Activated T-helper 2 cell treated with anti-CD3 and anti-CD28 coated beads, Interferon-gamma antibody, Interleukin-2, Interleukin-4, amounts not matched to agents 10 μg/mL and 5 μg/mL and 100 μg/mL, durations not matched to agents 14 hours and 24 hours and 36 hours (primary cell): ENCODE measurements at places on chromosomes 7 and 10. TPM values are rescaled to one million over a fixed set of nuclear protein-coding genes. Genes with fewer than 3 reads are reported as not detected.

ARMC3 gene
- not detected in 2 replicates for total RNA-seq

DAGLB gene
- total RNA-seq: 21.8 and 22.3 TPM in 2 replicates

ZNF365 gene
- not detected in 2 replicates for total RNA-seq

TMEM236 gene
- total RNA-seq: 0.07 TPM in 1 of 2 replicates, not detected in the other

OR2A1 gene
- total RNA-seq: not detected in 2 replicates

IGFBP1 gene
- total RNA-seq: not detected in 2 replicates

TRIL gene
- not detected in 2 replicates for total RNA-seq

GRCh38 chr7:47846138-47846836 is 102.0 kb downstream of the PKD1L1 start:
- H3K4me3 ChIP-seq: no peak overlapping the region
- no peak overlapping the region for H3K27ac ChIP-seq
- no peaks in the 10 kb centered on the region for H3K27me3 ChIP-seq
- no peaks in the 10 kb centered on the region for H3K4me1 ChIP-seq
- no peaks in the 10 kb centered on the region for H3K36me3 ChIP-seq

DNA sequence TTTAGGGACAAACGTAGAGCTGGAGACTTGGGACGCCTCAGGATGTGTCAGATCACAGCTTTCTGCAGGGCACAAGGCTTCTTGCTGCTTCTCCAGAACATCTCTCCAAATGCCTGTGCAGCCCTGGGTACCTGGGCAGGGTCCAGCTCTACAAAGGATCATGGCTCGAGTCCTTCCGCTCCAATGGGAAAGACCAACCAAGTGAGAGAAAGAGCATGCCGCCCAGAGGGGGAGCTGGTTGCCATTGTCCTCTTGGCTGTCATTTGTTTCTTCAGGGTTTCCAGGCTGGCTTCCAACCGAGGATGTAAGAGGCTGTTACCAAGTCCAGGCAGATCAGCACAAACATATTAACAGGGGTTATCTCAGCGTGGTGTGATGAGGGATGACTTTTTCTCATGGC is 5.6 kb upstream of the LEP start:
- H3K36me3 ChIP-seq: peaks cover 7% of the 10 kb centered on the region
- no peak overlapping the region for H3K4me3 ChIP-seq
- H3K27me3 ChIP-seq: peaks cover 5% of the 10 kb centered on the region
- peaks cover 9% of the 10 kb centered on the region for H3K4me1 ChIP-seq
- DNase-seq: no peak

DNA sequence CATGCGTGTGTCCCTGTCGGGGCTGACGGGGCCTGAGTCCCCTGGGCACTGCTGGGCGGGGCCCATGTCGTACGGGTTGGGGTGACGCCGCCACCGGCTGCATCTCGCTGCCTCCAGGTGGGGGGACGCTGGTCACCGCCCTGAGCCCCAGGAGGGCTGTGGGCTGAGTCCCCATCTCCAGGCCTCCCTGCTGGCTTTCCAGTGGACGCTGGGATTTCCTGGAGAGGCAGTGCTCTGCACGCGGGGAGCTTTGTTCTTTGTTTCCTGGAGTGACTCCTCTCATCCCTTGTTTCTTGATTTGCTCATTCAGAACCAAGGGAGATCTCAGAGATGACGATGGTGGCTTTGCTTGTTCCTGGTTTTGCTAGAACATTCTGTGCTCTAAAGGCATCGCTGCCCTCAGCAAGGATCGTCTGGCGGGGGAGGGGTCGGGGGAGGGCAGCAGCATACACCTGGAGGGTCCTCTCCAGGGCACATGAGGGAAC is 21.0 kb downstream of the PWWP2B start:
- no peak overlapping the region for H3K4me3 ChIP-seq
- peaks cover 3% of the 10 kb centered on the region for H3K4me1 ChIP-seq
- H3K27me3 ChIP-seq: no peaks in the 10 kb centered on the region
- H3K27ac ChIP-seq: no peak overlapping the region
- H3K36me3 ChIP-seq: no peaks in the 10 kb centered on the region

- no peaks in the 10 kb centered on the region for H3K27me3 ChIP-seq
- no peak overlapping the region for H3K4me3 ChIP-seq
These were observed 1291.5 kb downstream of the TYW1 start for GRCh38 chr7:68288144-68288593.

DNA sequence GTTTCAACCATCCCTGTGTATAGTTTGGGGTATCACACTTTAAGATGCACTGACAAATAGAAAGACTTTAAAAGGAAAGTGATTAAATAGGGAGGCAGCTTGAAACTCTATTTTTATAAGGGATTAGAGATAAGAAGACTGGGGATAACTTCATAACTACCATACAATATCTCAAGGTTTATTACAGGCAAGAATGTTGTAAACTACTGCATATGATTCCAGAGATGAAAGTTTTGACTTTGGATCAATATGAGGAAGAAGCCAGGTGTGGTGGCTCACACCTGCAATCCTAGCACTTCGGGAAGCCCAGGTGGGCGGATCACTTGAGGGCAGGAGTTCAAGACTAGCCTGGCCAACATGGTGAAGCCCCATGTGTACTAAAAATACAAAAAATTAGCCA is 96.1 kb downstream of the DNAJC1 start:
- DNase-seq: no peak
- H3K4me3 ChIP-seq: no peak overlapping the region
- no peak overlapping the region for H3K27ac ChIP-seq
- H3K36me3 ChIP-seq: peaks cover 11% of the 10 kb centered on the region
- H3K4me1 ChIP-seq: peaks cover 4% of the 10 kb centered on the region
- no peaks in the 10 kb centered on the region for H3K27me3 ChIP-seq

- H3K27me3 ChIP-seq: peaks cover 4% of the 10 kb centered on the region
- H3K4me1 ChIP-seq: peaks cover 11% of the 10 kb centered on the region
- H3K36me3 ChIP-seq: no peaks in the 10 kb centered on the region
- DNase-seq: no peak
- H3K27ac ChIP-seq: peak overlapping the region; percentile 24
These were observed 20.7 kb downstream of the CHST3 start for GRCh38 chr10:71984809-71985388.

DNA sequence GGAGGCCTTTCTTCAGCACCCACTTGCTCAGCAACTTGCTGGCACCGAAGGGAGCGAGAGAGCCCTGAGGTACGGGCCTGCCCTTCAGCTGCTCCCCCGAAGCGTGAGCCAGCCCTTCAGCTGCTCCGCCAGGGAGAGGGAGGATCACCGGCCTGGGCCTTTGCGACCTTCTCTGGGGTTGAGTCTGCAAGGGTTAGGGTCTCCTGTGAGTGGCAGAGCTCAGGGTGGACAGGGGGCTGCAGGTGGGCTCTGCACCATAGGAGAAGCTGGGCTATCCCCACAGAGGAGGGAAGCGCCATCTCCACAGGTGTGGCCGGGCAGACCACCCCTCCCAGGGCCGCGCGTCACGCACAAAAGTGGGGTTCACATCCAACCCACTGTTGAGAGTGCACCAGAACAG is 490.6 kb upstream of the FOXK1 start:
- no peaks in the 10 kb centered on the region for H3K4me1 ChIP-seq
- H3K27me3 ChIP-seq: no peaks in the 10 kb centered on the region
- H3K27ac ChIP-seq: no peak overlapping the region
- DNase-seq: no peak

- peaks cover 34% of the 10 kb centered on the region for H3K4me1 ChIP-seq
- H3K36me3 ChIP-seq: peaks cover 6% of the 10 kb centered on the region
These were observed 846 bp downstream of the DNAJC1 start for GRCh38 chr10:22002591-22003176.

GRCh38 chr10:63434866-63435854 is 30.6 kb downstream of the JMJD1C start:
- H3K36me3 ChIP-seq: peaks cover 4% of the 10 kb centered on the region
- H3K27me3 ChIP-seq: no peaks in the 10 kb centered on the region
- DNase-seq: no peak
- H3K4me1 ChIP-seq: peaks cover 9% of the 10 kb centered on the region
- H3K27ac ChIP-seq: no peak overlapping the region
- no peak overlapping the region for H3K4me3 ChIP-seq

GRCh38 chr10:79331709-79332108 is 15.6 kb upstream of the PPIF start:
- peak overlapping the region; percentile 11 for H3K4me3 ChIP-seq
- peak overlapping the region; percentile 90 for H3K27ac ChIP-seq
- H3K27me3 ChIP-seq: no peaks in the 10 kb centered on the region
